ENCODE measurements at places on chromosomes 7 and 10.
A peak's percentile ranks its signal among the peaks of the same experiment; 100 is the strongest.

- DNase-seq = no peak
Observed at GRCh38 chr10:34286136-34286739, 528.9 kb downstream of the PARD3 start.

DNA sequence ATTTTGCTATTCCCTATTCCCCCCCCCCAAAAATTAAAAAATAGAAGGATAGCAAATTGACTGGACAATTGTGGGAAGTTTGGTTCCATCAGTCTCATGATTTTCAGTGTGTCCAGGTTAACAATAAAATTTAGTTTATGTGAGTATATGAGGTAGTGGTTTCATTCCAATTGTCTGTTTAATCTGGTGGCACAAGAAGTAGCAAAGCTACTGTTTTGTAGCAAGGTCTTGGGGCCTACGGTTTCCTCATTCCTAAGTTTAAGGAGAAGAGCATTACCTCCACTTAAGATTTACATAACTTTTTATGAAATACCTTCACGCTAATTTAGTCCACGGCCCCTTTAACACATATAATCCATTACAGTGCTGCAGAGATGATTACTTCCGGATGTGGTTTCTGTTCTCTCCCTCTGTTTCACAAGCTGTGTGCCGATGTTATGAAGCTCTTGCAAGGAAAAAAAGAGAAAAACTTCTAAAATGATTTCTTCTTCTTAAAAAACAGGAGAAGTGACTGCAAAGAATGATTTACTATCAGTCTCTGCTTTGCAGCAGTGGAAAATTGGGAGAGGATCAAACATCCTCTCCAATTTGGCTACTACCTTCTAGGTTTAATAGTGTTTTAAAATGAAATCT is 32.7 kb upstream of the NPVF start:
- peak; percentile 43 for DNase-seq

DNA sequence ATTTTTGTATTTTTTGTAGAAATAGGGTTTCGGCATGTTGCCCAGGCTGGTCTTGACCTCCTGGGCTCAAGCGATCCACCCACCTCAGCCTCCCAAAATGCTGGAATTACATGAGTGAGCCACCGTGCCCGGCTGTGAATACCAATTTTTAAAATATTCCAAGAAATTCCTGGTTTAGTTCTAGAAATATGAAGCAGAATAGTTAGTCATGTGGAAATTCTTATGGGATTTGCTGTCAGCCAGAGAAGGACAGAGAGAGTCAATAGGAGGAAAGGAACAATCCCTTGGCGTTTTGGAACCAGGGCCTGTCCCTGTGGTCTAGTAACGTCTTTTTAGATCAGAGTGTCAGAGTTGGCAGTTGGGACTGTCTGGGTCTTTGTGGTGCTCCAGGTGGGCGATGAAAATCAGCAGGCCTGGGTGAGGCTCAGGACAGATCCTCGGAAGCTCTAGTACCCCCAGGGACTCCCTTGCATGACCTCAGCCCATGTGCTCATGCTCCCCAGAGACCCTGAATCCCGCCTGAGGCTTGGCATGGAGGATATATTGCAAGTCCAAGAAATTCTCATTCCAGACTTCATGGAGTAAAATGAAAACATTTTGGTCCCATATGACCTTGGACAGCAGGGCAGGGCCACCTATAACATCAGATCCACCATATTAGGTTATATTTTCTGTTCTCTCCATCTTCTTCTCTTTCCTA is 7.8 kb downstream of the NODAL start:
- DNase-seq = no peak

GRCh38 chr7:84025332-84025927 is 169.2 kb downstream of the SEMA3A start:
- no peak for DNase-seq

- no peak for DNase-seq
Observed at GRCh38 chr10:122326806-122327205, 47.7 kb upstream of the PLEKHA1 start.

DNA sequence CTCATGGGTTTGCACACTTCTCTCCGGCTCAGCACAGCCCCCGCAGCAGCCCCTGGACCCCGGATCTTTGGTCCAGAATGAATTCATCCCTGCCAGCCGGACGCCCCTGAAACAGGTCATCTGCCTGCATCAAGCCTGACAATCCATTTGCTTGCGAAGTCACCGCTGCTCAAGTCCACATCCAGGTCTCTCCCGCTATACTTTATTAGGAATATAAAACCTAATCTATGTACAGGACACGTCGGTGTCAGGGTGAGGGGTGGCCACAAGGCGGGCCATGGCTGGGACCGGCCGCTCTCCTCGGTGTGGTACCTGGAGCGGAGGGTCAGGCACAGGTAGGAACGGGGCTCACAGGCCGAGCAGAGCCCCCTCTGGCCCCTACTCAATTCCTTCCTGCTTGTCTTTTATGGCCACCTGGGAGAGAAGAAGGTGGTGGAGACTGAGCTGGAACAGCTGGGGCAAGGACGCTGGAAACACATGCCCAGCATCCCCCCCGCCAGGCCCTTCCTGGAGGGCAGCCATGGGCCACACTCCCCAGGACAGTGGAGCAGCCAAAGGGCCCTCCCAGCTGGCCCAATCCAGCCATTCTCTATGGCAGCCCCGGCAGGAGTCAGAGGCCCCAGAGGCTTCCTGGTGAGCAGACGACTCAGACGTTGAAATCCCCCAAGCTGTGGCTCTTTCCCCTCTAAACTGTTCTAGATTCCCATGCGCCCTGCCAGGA is 5.3 kb downstream of the POLR2J start:
- no peak for DNase-seq

GRCh38 chr10:3142146-3142875 is 30.3 kb downstream of the PITRM1 start:
- no peak for DNase-seq

DNA sequence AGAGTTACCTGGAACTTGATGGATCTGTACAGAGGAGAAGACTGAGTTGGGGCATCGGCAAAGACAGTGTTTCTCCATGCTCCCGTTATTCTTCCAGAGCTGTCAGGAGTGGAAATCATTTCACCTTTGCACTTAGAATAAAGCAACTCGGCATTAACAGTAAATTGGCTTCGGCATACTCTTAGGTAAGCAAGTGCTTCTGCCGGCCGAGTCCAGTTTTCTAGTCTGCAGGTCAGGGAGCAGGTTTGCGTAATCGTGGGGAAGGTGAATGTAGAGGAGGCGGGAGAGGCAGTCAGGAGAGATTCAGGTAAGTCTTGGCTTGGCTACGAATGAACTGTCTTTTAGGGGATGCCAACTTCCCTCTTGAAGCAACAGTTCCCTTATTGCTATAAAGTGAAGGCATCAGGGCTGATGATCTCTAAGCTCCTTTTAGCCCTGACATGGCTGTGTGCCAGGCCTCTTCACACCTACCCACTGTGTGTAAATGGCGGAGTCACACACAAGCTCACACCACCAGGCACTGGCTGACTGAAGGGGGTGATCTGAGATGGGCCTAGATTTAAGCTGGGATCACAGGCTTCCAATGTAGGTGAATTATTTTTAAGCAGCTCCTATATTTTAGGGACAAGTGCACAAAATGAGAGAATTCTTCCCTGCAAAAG is 127.1 kb downstream of the GATA3 start:
- no peak for DNase-seq

DNA sequence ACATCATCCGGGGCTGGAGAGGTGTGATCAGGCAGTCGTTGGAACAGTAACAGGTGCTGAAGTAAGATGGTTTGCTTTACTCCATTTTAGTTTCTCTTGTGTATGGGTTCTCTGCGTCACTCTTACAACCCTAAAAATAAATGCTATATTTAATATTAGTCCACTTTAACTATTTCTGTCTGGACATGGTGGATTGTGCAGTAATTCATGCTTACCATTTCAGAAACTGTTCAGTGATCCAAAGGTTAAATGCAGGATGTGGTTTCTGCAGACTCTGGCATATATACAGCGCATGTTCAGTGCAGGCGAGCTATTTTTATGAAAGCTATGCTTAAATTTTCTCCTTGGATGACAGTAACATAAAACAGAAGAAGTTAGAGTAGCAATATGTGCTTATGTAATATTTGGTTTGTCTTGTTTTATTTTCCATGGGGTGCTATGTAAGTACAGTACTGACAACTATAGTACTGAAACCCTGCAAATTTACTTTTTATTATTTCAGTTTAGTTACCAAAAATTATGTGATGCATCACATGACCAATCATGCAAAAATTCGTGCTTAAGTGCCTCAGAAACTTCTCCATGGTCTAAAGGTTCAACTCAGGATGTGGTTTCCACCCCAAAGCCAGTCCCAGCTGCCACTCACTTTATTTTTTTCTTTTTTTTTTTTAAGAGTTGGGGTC is 46.6 kb upstream of the GRID1 start:
- DNase-seq = peak; percentile 48

GRCh38 chr10:60573336-60573735 is 183.7 kb upstream of the ANK3 start:
- peak; percentile 34 for DNase-seq

- no peak for DNase-seq
Observed at GRCh38 chr7:33814400-33814799, 90.9 kb upstream of the BMPER start.

All from activated CD4-positive, alpha-beta T cell treated with anti-CD3 and anti-CD28 coated beads, Interleukin-2, amount 10 ng/mL, durations not matched to agents 7 days and 5 days (primary cell).